ENCODE measurements at places on chromosomes 2 and 18.

- no peak for DNase-seq
These were observed 121.5 kb upstream of the GYPC start for GRCh38 chr2:126534478-126534877.

- no peak for DNase-seq
These were observed 86.2 kb downstream of the SMIM21 start for GRCh38 chr18:75341267-75341666.

DNA sequence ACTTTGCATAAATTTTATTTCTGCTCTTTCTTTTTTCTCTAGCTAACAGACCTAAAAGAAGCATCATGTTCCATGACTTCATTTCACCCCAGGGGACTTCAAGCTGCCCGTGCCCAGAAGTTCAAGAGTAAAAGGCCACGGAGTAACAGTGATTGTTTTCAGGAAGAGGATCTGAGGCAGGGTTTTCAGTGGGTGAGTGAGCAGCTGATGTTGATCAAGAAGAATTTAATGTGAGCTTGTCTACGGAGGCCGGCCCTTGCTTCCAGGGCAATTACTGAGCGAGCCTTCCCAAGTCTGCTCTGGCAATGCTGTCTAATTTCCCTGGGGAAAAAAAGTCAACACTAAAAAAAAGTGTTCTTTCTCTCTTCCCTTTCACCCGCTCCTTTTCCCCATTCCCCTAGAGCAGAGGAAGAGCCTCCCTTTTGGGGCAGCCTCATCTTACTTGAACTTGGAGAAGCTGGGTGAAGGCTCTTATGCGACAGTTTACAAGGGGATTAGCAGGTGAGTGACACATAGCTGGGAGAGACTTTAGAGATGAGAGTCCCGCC lies 1.2 kb downstream of the CDK15 start:
- DNase-seq = no peak

GRCh38 chr2:220310451-220310861 lies 683.0 kb downstream of the SLC4A3 start:
- DNase-seq = no peak

DNA sequence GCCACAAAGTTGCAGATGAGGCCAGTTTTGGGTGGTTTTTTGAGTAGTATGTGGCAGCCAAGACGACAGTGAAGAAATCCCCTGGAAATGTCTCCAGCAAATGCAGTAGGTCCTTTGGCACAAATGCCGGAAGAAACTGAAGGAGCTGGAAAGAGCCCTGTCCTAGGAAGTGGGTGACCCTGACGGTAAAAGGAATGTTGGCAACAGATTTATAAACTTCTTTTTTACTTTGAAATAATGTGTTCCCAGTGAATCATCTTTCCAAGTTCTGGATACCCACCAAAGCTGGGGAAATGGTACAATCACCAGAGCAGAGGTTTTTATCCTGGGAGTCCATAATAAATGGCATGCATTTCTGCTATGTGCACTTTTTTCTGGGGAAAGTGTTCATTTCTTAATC lies 112.9 kb downstream of the CSRNP3 start:
- no peak for DNase-seq
